ENCODE measurements at places on chromosomes 5 and 9. TPM values are rescaled to one million over a fixed set of nuclear protein-coding genes. Genes with fewer than 3 reads are reported as not detected.

- no peak for DNase-seq
Measured at GRCh38 chr5:10642367-10642766, 78.5 kb downstream of the ANKRD33B start.

GRCh38 chr5:127072861-127073846, at the start of gene C5orf63:
C5orf63 (minus strand) TSS chr5:127073502; CDS start chr5:127058995, 14,507 bp downstream.
- no peak for DNase-seq

STPG3 gene
- total RNA-seq: not detected

DNA sequence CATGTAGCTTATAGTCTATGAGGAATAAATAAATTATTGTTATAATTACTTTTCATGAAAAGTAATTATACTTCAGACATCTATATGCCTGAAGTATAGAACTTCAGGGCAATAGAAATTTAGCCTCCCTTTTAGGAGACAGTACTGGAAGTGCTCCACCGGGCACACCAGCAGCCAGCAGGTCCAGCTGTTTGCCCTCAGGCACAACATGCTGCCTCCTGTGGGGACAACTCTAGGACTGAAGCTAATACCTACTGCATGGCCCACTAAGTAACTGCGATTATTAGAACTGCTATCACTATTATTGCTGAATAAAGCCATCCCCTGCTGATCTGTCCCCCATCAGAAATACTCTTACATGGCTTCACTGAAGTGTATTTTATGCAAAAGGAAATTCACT, 329.6 kb downstream of the MED10 start:
- no peak for DNase-seq

- DNase-seq: no peak
Measured at GRCh38 chr9:94908011-94908563, 181.6 kb downstream of the AOPEP start.

GRCh38 chr5:116409591-116410296, 164.9 kb downstream of the SEMA6A start:
- no peak for DNase-seq

DNA sequence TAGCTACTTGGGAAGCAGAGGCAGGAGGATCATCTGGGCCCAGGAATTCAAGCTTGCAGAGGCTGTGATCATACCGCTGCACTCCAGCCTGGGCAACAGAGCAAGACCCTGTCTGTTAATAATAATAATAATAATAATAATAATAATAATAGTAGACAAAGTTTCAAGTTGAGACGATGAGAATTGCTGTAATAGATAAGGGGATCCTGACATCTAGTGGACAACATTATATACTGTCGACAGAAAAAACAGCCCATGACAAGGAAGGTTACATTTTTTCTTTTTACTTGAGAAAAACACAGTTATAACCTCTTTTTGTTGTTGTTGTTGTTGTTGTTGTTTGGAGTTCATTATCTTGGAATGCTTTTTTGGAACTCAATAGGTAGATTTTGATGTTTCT, 35.3 kb downstream of the NDFIP1 start:
- DNase-seq: no peak

- DNase-seq: no peak
Measured at GRCh38 chr5:146428658-146429057, 18.5 kb upstream of the TCERG1 start.

PCDHGA7 gene
- 3.1 TPM for total RNA-seq

PRR16 gene
- 0.48 TPM for total RNA-seq

GABRB2 gene
- total RNA-seq: not detected

DNA sequence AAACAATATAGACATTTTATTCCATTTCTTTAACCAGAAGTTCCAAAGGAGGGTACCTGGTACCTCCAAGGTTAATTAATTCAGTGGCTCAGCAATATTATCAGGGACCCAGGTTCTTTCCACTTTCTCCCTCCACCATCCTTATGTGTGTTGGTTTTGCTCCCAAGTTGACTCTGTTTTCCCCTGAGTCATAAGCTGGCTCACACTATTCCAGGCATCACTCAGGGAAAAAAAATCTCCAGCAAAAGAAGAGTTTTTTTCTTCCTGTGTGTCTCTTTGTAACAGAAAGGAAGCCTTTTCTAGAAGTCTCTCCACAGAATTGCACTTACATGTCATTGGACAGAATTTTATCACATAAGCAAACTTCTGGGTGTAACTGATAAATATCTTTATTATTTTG, 31.2 kb upstream of the GALNT10 start:
- DNase-seq: no peak

- DNase-seq: no peak
Measured at GRCh38 chr9:130239363-130239695, 26.2 kb upstream of the HMCN2 start.
